ENCODE measurements at places on chromosomes 16 and 17.

GRCh38 chr16:9070254-9070653, 21.2 kb upstream of the HAPSTR1 start:
- no peak for DNase-seq

DNA sequence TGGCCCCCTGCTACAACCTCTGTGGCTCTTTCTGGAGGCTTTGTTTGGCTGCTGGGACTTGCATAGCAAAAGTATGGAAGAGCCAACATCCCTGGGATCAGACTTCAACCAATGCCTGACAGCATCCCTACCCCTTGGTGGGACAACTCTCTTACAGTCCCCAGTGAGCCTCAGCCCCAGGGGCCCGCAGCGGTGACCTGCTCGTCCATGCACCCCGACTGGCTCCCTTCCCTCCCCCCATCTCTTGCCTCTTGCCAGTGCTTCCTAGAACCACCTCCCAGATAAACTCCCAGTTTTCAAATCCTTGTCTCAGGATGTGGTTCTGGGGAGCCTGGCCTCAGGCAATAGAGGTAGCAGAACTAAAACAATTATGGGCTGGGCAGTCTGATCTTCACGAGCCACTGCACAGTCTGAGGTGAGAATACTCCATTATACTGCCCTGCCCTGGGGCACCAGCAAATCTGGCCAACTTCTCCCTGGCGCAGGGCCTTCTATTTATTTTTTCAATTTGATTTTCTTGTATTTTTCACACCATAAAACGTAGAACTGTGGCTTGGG, 86.6 kb upstream of the BRD7 start:
- no peak for DNase-seq

DNA sequence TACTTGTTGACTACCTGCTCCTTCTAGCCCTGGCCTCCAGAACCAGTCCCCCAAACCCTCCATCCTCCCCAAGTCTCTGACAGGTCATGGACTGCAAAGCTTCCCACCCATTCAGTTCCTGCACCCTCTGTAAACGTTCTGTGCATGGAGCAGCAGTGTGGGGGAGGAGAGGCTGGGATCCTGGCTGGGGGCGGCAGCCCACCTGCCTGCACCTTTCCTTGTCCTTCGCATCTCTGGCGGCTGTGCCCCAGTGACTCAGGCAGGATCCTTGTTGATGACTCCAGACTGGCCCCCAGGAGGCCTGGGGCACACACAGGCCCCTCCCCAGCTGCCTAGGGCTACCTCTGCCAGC, 1.6 kb upstream of the PKMYT1 start:
- DNase-seq = no peak

- DNase-seq = no peak
Measured at GRCh38 chr16:718922-719321, 2.0 kb upstream of the ANTKMT start.

DNA sequence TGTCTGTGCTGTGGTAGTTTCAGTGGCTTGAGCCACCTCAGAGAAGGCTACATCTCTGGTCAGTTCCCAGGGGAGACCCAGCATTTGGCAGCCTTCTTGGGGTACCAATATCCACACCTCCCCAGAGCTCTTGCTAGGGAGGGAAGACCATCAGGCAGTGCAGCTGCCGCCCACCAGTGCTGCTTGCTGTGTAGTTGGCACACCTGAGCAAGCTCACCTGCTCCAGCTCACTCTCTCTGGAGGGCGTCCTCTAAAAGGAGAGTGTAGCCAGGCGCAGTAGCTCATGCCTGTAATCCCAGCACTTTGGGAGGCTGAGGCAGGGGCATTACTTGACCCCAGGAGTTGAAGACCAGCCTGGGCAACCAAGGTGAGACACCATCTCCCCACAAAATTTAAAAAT, 29.8 kb downstream of the CDIP1 start:
- no peak for DNase-seq
